ENCODE measurements at places on chromosomes 6 and 20.

- DNase-seq = no peak
These were observed 69.9 kb upstream of the SCGN start for GRCh38 chr6:25582101-25582500.

DNA sequence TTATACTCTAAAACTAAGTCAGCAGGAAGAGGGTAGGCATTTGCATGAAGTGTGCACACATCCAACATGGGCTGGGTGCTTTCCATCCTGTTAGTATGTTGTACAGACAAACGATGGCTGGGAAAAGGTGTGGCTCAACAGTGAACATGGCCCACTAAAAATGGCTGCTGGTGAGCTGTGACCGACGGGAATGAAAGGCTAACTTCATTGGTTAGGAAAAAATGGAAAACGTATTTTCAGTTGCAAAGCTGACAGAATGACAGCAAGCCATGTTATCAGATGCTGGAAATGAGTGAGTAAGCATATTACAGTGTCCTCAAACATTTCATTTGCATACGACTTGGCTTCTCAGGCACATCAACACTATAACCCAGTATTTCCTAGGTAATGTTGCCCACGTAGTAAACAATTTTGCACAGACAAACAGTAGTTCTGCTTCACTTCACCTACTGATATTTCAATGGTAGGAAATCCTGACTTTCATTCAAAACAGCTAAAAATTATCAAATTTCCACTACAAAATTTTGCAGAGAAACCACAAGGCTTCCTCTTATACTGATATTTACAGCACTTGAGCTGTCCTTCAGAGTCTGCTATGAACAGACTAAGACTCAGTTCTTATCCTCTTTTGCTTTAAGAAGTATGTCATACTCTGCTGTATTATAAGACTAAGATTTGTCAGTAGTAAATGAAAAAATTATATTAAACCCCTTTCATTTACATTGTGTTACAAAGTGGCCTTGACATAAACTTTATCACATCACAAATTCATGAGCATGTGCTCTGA is 98.9 kb downstream of the IRF4 start:
- no peak for DNase-seq

DNA sequence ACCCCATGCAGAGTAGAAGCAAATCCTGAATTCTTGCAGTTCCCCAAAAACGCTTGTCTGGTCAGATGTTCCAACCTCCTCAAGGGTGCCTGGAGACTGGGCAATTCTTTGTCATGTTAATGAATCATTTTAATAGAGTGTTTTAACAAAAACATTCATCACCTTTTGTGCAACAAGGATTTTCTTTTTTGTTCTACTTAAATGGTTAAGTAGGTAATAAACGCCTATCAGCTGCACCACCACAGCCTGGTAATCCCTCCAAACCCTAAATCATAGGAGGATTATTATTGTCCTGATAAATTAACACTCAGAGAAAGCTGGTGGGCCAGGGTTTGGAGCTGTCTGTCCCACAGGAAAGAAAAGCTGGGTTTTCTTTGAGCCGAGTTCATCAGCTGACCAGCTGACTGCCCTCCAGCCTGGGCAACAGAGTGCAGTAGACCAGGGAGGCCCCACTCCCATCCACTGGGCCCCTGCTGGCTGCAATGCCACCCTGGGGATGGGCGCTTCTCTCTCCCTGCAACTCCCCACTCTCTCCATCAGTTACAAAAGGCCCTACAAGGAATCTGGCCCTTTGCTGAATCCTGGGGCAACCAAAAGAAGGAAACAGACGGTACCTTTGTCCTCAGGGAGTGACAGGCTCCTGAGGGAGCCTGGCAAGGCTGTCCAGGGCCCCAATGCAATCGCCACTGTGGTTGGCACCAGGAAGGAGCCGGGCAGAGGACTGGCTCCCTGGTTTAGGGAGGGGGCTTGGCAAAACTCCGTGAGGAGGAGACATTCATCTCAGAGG is 23.1 kb upstream of the BMP7 start:
- DNase-seq = no peak

- no peak for DNase-seq
These were observed 333.5 kb downstream of the NRN1 start for GRCh38 chr6:5673019-5673790.

GRCh38 chr6:46419576-46420002 is 71.7 kb downstream of the RCAN2 start:
- DNase-seq = no peak

DNA sequence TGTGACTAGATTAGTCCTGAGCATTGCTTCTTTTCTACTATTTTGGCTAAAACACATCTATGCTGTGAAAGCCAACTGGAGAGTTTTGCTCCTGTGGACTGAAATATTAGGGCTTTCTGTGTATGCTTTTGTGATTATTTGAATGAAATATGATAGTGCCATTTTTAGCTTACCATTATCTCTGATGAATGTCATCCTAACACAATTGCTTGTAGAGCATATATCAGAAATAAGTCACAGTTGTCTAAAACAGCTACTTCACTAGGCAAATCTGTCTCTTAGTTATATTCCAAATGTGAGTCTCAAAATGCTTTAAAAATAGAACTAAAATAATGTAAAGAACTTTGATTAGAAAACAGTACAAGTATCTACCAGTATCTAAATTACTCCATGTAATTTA is 401.4 kb upstream of the PTCHD4 start:
- no peak for DNase-seq

- DNase-seq = peak; percentile 86
These were observed 471 bp downstream of the EZR start for GRCh38 chr6:158818581-158819212.

GRCh38 chr6:163738725-163739407 is 324.3 kb downstream of the QKI start:
- DNase-seq = no peak

DNA sequence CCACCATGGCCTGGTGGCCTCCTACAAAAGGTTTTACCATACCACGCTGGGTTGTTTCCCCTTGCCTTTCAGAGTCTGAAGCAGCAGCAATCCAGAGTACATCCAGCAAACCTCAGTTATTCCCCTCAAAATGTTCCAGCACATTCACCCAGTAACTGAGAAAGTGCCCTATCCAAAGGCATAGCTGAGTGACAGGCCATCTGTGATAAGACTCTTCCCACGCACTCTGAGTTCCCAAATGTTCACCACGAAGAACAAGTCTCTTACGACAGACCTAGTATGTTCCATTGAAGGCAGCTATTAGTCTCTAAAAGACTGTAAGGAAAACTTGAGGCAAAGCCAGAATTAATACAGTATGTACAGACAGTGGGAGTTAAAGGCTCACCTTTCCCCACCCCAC is 31.6 kb upstream of the C20orf144 start:
- DNase-seq = no peak

GRCh38 chr6:36336779-36337241 is at the start of gene BNIP5:
Gene BNIP5, minus strand, starts transcription at chr6:36336888. Its CDS starts 6,198 bp downstream, at chr6:36330690.
- no peak for DNase-seq

DNA sequence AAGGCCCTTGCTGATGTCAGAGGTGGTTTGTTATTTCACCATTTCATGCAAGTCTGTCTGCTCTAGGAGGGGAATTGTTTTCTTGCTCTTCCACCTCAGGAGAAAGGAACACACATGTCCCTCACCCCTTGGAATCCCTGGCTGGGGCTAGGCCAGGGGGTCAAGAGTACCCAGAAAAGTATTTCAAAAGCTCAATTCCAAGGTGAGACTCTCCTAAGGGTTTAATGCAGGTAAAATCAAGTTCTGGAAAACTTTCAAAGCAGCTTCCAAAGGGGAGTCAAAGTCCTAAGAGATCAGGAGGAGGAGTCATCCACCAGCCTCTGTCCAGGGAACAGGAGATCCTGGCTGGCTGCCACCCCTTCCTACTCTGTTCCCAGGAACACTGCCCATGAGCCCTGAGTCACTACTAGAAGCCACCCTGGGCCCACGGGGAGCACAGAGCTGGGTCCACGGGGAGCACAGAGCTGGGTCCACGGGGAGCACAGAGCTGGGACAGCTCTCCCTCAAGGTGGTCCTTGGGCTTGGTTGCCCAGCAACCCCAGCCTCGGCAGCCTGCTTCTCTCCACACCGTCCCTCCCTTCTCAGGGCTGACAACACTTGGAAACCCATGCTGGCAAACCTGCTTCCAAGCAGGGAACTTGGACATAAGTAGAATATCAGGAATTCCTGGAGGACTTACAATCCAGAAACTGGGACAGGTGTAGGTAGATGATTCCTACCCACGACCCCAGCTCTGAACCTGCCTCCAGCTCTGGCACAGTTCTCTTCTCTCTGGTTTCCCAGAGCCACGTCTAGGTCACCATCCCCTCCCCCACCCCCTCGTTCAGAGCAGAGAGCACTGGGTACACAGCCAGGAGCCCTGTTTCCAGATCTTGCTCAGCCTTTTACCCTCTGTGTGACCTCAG is 35.3 kb upstream of the CDKN1A start:
- peak; percentile 88 for DNase-seq

GRCh38 chr6:166586424-166587156 is at the start of gene RAMACL:
Gene RAMACL, minus strand, starts transcription at chr6:166586678. Its CDS starts 201 bp downstream, at chr6:166586477.
- DNase-seq = no peak

DNA sequence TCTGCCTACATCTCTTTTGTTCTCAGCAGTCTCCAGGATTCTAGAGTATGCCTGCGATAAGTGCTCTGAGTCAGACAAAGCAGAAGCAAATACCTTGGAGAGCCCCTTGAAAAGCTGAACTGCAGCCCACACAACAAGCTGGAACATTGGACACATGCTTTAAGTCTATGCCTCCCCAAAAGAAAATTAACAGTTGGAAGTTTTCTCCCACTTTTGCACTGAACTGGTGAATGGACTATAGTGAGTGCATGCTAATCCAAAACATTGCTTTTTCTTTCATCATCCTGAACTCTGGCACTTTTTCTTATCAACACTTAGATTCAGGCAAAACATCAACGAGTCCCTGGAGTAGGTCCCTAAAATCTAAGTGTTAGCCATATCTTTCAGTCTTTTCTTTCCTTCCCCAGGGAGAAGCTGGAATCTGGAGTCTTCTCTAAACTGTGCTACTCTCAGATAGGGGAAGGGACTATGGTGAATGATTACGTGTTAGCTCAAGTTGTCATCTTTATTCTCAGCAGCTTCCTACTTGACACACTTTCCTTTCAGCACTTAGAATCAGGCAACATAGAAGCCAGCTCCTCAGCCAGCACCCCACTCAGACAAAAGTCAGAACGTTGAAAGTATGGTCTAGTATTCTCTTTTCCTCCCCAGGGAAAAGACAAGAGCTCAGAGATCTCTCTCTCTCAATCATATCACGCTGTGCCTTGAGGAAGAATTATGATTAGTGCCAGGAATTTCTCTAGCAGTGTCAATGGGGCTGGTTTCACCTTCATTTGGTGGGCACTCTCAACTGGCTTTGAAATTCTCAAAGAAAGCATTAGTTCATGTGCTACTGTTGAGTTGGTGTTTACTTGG is 811.0 kb upstream of the GJE1 start:
- DNase-seq = no peak

DNA sequence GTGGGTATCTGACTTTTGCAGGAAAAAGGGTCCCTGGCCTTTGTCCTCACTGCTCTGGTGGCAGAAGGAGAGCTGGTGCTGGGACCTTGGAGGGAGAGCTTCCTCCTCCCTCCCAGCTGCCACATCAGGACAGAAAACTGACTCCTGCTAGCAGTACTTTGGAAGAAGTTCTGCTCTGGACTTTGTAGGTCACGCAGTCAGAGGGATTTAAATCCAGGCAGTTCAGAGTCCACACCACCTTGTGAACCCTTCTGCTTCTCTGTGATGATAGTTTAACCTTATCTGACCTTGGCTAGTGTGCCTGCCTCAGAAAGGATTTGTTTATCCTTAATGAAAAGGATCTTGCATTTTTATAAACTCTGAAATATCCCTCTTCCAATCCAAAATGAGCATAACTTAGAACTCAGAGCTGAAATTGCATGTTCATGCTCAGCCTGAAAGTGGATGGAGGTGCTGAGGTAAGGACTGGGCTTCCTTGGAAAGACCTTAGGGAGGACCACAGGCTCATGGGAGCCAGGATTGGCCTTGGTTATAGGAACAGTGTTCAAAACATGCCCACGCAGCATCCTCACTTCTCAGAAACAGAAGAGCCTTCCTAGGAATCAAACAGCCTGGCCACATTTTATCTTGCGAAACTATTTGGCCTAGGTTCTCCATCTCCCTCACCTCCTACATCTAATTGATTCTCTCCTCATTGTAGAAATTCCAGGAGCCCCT is 123.9 kb upstream of the SASH1 start:
- no peak for DNase-seq

DNA sequence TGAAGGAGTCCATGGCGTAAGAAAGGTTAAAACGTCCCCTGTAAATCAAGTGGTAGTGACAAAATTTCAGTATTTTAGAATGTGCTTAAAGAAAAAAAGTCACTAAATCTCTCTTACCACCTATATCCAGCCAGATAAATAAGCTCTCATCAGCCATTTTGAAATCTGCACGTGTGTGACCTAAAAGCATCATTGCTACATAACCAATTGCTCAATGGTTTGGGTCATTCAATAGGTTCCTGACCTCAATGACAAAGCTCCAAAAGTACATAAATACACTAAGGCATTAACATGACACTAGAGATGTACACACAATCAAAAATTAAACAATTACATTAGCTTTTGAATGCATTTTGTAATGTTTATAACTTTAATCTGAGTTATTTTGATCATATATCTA is 272.4 kb downstream of the GMDS start:
- DNase-seq = no peak
